ENCODE measurements at places on chromosomes 2 and 18.
A peak's percentile ranks its signal among the peaks of the same experiment; 100 is the strongest.

DNA sequence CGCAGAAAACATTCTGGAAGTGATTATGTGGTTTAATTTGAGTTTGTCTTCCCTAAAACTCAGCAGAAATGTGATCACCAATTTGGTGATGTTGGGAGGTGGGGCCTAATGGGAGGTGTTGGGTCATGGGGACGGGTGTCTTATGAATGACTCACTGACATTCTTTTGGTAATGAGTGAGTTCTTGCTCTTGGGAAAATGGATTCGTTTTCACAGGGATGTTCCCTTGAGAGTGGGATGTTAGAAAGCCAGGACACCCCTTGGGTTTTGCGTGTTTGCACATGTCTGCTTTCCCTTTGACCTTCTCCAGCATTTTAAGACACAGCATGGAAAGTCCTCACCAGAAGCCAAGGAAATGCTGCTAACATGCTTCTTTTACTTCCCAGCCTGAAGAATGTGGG, 321.5 kb upstream of the NT5C1B start:
- DNase-seq: no peak

- DNase-seq: no peak
These were observed 289.4 kb downstream of the ALK start for GRCh38 chr2:29632018-29632417.

GRCh38 chr2:102258386-102259074, 52.8 kb upstream of the IL1RL1 start:
- DNase-seq: peak; percentile 50

GRCh38 chr2:190533968-190534309, 583 bp downstream of the NEMP2 start:
- DNase-seq: peak; percentile 73

DNA sequence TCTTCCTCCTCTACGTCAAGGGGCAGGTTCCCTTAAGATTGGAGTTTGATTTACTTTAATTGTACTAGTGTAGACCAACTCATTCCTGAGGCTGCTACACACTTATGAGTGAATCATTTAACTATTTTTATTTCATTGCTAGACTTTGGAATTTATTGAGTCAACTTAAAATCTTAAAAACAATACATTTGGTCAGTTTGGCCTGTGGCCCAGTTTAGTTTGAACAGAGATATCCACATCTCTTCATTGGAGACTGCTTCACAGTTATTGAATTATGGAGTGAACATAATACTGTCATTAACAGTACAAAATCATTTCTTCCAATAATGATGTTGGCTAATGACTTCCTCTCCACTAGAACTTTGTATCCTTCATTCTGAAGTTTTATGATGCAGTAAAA, 34.5 kb upstream of the STPG4 start:
- DNase-seq: no peak

- peak; percentile 74 for DNase-seq
These were observed 20.4 kb upstream of the CD226 start for GRCh38 chr18:69968039-69968438.

- no peak for DNase-seq
These were observed 127.8 kb downstream of the MYO3B start for GRCh38 chr2:170305711-170306110.

DNA sequence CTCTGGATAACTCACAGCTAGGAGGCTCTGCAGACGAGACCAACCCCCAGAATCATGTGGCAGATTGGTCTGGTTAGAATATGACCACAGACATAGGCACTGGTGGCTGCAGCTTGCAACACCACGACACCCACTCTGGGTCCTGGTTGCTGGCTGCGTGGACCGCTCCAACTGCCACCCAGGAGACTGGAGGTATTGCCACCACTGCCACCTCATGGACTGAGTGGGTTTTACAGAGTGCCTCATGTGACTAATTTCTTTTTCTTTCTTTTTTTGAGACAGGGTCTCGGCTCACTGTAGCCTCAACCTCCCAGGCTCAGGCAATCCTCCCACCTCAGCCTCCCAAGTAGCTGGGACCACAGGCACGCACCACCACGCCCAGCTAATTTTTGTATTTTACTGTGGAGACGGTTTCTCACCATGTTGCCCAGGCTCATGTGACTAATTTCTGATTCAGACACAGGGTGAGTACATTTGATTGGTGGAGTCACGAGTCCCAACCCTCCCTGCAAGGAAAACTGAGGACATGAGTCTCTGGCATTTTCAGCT, 29.9 kb upstream of the NT5DC4 start:
- peak; percentile 80 for DNase-seq

- DNase-seq: no peak
These were observed 33.9 kb downstream of the RBMS1 start for GRCh38 chr2:160459538-160460332.

DNA sequence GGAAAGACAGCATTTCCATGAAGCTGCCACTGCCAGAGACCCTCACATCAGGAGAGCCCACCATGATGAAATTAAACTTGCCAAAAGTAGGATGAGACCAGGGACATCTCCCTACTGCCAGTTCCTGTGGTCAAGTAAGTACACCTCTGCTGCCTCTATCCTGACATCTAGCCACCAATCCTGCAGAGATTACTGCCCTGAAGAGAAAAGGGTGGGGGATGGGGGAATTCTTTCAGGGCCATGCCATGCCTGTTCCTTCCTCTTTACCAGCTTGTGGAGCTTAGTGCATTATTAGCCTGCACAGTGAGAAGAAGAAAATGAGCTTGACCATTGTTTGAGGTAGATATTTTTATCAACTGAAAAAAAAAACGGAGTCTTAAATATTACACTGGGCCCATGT, 397.2 kb upstream of the CDH2 start:
- DNase-seq: no peak
